ENCODE measurements at places on chromosomes 5 and 9. TPM values are rescaled to one million over a fixed set of nuclear protein-coding genes. Genes with fewer than 3 reads are reported as not detected.

Gene KIAA0825
- total RNA-seq: 0.55 TPM

Gene ZNF366
- total RNA-seq: not detected

Gene PTPRD
- total RNA-seq: 0.15 TPM

Gene SLC6A19
- 0.07 TPM for total RNA-seq

Gene MED22
- total RNA-seq: 31.2 TPM

Gene LURAP1L
- total RNA-seq: 21.8 TPM

Gene EIF4E1B
- not detected for total RNA-seq

Gene HCN1
- total RNA-seq: not detected

Gene FCN1
- not detected for total RNA-seq

Gene GCNT4
- 0.33 TPM for total RNA-seq

Gene LCP2
- total RNA-seq: not detected

Gene OR1Q1
- total RNA-seq: not detected

Gene NUTM2F
- not detected for total RNA-seq

Gene C6
- not detected for total RNA-seq

Measured in A549 treated with ZK216348 at 1 μM for 4 hours (cell line).